GM23338 (cell line): ENCODE measurements at places on chromosomes 7 and 10. TPM values are rescaled to one million over a fixed set of nuclear protein-coding genes. Genes with fewer than 3 reads are reported as not detected.

Gene OR2A1
- 0.10 TPM in 1 of 2 replicates, not detected in the other for total RNA-seq

Gene LCOR
- 14.9 and 18.6 TPM in 2 replicates for total RNA-seq

Gene CDNF
- 1.1 and 2.2 TPM in 2 replicates for total RNA-seq

GRCh38 chr10:50316174-50316573, 64.9 kb upstream of the ASAH2 start:
- no peak for DNase-seq
- H3K4me3 ChIP-seq, result no peak overlapping the region
- no peak overlapping the region for H3K27ac ChIP-seq

- DNase-seq, result peak; percentile 64
- no peaks in the 10 kb centered on the region for H3K36me3 ChIP-seq
- H3K27me3 ChIP-seq, result no peaks in the 10 kb centered on the region
- H3K27ac ChIP-seq, result no peak overlapping the region
These were observed 83.9 kb upstream of the RSU1 start for GRCh38 chr10:16901106-16901505.
